ENCODE measurements at places on chromosomes 13 and 19.
A peak's percentile ranks its signal among the peaks of the same experiment; 100 is the strongest.

DNA sequence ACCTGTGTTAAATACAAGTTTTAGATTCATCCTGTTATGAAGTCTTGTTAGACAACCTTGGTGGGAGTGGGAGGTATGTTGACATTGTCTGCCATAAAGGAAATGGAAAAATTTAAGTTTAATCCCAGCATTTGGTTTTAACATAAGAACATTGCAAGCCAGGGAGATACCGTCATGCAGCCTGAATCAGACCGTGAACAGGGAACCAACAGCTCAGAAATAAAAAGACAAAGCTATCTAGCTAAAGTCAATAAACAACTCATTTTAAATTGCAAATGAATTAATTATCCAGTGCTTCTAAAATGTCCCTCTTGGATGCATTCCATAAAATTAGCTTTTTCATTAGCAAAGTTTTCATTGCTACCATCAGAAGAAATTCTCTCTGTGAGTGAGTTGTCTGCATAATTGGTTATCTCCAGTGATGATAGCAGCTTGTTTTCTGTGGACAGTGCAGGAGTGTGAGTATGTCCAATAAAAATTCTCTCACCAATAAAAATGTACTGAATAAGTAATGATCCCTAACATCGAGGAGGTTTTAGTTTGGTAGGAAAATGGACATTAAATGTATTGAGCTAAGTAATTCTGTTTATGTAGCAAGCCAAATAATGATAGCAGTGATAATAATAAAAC, 170.6 kb upstream of the TMTC4 start:
- no peak for DNase-seq

DNA sequence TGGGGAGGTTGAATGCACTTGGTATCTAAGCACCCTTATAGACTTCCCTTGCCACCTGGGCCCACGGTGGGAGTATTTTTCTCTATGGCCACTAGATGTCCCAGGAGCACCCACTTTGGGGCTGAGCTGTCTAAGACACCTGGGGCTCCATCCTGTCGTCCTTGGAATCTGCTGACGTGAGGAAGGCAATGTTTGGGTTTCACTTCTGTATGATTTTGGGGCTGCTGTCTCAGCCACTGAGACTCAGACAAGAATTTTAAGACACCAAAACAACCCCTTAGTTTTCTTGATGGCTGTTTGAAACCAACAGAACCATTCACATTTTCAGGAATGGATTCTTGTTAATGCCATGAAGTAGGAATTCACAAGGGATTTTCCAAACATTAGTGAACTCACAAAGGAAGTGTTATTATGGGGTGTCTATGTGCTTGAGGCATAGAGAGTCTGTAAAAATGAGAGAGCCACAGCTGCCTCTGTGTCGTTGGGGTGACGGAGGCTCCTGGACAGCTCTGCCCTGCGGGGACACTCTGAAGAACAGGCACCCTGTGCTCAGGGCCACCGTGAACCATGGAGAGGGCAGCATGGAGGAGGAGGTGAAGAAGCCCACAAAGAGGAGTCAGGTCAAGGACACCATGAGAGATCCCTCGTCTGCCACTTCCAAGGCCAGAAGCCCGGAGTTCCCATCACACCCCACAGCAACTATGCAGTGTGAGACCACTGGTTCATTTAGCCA, 106.8 kb upstream of the SPATA13 start:
- DNase-seq, result peak; percentile 26

DNA sequence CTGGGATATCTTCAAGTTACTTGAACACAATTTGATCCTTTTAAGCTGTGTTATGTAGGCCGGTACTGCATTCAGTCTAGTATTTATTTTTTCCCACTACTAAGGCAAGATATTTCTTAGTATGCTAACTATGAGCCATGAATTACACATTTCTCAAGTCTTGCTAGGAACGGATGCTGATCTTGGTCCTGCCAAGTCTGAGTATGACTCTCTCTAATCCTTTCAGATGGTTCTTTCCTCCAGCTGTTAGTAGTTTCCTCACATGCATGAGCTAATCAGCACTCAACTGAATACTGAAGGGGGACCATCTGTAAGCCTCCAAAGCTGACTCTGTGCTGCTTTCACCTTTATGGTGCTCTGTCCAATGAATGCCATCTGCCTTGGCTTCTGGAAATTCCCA, 460.3 kb downstream of the KCTD12 start:
- no peak for DNase-seq

DNA sequence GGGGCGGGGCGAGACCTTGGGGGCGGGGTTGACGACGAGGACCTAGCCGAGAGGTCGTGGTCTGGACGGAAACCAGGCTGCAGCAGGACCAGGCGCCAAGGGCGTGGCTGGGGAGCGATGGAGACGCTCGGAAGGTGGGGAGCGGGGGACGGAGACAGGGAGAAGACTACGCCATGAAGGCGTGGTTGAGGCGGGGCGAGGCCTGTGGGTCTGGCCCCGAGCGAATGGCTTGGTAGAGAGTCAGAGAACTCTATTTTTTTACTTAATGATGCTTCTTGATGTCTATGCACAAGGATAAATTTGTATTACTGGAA, 674 bp upstream of the FBXL12 start:
- no peak for DNase-seq

DNA sequence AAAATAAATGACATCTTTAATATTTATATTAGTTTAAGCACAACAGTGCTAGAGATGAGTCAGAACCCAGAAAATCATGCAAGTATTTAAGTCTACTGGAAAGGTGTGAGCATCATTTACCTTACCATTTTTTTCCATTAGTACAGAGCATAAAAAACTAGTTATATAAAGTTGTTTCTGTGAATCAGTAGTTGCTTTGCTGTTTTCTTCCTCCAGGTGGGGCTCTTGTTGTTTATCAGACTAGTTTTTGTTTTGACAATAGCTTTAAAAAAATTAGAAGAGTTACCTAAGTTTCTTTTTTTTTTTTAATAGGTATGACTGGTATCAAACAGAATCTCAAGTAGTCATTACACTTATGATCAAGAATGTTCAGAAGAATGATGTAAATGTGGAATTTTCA, 12.7 kb downstream of the SUGT1 start:
- DNase-seq, result no peak

- DNase-seq, result no peak
Observed at GRCh38 chr13:79287939-79288795, 117.9 kb downstream of the RBM26 start.

GRCh38 chr19:33132021-33132420, at the start of gene WDR88:
TSS of gene WDR88 (plus strand) at chr19:33132114. CDS start at chr19:33132170, 56 bp downstream.
- no peak for DNase-seq

- DNase-seq, result no peak
Observed at GRCh38 chr13:73776151-73776785, 357.9 kb downstream of the KLF12 start.

GRCh38 chr19:17488593-17489391, 18.5 kb downstream of the SLC27A1 start:
- peak; percentile 50 for DNase-seq

DNA sequence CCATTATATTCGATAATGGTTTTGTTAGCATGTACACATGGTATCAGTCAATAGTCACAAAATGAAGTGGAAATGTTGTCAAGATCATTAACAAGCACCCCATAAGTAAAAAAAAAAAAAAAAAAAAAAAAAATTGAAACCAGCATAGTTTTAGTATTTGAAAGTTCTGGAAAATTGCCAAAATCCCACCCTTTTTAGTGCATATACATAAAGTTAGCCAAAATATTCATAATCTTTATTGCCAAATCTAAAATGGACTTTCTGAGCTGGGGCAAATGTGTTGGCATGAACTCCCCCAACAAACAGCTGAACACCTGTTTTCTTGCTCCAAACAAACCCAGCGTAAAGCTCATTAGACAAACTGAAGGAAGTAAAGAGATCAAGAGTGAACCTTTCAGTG, 73.9 kb downstream of the MZT1 start:
- DNase-seq, result no peak

GRCh38 chr13:100547791-100548201, 40.8 kb downstream of the GGACT start:
- no peak for DNase-seq

GRCh38 chr19:6690160-6690885, 20.4 kb upstream of the TNFSF14 start:
- DNase-seq, result no peak

GRCh38 chr13:90121784-90122183, 1225.7 kb upstream of the MIR17HG start:
- DNase-seq, result no peak

DNA sequence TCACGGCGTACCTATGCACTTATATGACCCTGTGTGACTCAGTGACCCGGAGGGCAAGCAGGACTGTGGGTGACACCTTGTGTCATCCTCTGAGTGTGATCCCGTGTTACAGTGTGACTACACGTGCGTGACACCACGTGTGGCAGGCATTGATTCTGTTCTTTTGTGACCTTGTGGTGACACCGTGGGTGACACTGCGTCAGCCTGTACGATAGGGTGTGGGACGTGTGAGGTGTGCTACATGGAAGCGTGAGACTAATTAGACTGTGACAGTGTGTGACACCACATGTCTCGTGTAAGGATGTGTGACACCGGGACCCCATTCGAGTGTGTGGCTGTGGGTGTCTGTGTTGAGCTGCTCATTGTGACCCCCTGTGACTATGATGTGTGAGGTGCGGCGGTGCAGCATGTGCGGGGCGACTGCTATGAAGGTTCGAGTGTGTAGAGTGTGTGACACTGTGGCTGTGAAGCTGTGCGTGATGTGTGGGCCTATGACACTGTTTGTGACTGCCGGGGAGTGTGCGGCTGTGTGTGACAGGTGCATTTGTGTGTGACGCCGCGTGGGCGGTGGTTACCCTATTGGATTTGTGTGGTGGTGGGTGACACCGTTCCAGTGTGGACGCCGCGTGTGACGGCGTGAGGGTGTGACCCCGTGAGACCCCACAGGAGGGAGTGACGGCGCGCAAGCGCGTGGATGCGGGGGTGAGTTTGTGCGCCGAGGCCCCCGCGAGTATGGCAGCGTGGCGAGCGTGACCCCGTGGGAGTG, 399 bp upstream of the SPTBN4 start:
- no peak for DNase-seq

DNA sequence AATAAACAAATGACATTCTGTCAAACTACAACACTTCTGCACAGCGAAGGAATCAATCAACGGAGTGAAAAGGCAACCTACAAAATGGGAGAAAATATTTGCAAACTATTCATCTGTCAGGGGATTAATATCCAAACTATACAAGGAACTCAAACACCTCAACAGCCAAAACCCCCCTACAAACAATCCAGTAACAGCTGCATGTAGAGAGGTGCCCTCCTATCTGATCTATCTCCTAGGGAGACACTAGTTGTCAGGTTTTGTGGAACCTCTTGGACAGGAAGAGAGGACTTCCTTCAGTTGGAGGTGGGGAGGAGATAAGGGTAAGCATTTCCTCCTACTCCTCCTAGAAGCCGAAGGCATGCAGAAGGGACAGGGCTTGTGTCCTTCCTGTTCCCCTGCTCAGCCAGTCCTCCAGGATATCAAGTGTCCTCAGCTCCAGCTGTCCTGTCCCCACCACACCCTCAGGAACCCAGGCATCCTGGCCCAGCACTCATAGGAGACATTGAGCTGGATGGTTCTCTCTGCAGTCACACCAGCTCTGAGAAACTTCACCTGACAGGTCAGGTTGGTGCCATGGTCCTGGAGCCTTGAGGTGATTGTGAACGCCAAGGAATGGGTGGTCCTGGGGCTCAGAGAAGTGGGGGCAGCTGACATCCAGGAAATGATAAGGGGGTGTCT, 9.8 kb upstream of the SIGLEC8 start:
- DNase-seq, result no peak

DNA sequence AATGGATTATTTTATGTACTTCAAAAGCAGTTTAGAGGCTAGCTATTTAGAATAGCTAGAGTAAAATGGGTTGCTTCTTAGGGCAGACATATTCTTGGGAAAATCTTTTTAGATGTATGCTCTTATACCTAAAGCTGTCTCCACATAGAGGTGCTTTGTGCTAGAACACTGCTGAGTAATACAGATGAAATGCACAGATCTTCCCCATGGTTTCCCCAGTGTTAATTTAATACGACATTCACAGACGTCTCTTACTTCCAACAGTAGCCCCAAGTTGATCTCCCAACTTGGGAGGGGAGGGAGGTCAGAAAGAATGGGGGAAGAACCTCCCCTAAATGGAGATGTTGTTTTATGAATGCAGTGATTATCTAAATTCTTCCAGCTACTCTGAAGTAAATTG, 16.9 kb downstream of the NALCN start:
- no peak for DNase-seq

DNA sequence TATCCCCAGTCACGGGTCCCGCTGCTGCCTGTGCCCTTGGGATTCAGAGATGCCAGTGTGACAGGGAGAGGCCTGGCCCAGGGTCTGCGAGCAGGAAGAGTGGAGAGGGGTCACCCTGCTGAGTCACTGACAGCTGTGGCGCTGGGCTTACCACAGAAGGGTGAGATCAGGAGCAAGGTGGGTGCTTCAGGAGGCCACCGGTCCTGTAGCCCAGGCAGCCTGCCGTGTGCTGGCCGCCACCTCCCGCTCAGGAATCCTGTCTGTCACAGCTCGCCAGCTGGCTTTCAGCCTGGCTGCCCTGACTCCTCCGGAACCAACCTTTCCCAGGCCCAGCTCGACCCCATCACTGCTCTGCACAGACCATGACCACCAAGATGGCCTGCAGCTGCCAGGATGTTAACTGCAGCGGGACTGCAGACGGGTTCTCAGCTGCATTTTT, 25.3 kb downstream of the NAXD start:
- DNase-seq, result no peak

GRCh38 chr19:3783660-3784584, 2.3 kb downstream of the MATK start:
- DNase-seq, result no peak

GRCh38 chr13:29020314-29020713, 200.2 kb downstream of the MTUS2 start:
- DNase-seq, result no peak

GRCh38 chr19:39438270-39438934, 2.7 kb upstream of the RPS16 start:
- DNase-seq, result no peak

DNA sequence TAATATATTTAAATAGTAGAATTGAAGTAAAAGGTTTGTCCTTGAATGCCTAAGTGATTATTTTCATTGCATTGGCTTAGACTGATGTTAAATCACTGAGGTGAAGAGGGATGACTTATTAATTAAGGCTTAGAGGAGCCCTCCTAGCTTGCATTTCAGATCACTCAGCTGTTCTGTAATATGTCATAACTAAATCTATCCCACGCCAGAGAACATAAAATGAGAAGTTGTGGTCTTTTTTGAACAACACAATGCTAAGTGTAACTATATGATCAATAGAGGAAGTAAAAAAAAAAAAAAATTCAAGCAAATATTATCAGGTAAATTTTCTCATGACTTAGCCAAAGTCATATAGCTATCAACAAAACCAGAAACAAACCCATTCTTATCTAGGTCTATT, 752.2 kb downstream of the GPC5 start:
- DNase-seq, result no peak

GRCh38 chr13:27954406-27954851, 14.7 kb downstream of the CDX2 start:
- DNase-seq, result no peak

GRCh38 chr19:30487178-30487577, 115.0 kb downstream of the ZNF536 start:
- no peak for DNase-seq

Data from GM12864 (cell line).